Stomach (tissue), 19 donors: ENCODE measurements at places on chromosomes 4 and X.

DNA sequence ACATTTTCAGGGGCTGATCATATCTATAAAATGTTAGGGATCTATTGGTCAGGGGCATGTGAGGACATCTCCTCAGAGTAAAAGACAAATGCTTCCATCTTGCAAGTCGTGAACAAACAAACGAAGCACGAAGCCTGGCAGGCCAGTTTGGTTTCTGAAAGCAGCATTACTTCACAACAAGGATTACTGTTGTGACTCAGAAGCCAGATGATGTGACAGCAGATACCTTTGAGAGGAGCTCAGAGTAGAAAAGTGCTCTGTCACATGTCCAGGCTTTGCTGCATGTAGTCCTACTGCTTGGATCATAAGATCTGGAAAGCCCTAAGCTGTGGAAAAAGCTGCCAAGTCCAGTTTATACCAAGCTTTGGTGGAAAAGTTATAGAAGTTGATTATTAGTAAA is 1827.2 kb downstream of the ARAP2 start:
- DNase-seq: no peak

DNA sequence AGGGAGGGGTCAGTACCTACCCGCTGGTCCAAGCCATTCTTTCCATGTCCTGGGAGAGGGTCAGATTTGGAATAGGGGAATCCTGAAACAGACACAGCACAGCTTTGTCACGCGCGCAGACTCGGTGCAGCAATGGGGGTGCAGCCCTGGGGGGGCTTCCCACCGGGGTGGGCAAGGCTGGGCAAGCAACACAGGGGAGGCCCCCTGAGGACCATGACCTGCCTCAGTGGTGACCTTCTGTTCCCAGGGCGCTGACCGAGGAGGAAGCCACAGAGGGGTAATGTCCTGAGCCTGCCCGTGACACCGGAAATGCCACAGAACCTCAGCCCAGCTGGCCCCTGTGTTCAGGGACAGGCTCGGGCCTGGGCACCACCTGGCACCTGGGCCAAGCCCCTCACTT is 53.2 kb upstream of the AFAP1 start:
- DNase-seq: no peak

DNA sequence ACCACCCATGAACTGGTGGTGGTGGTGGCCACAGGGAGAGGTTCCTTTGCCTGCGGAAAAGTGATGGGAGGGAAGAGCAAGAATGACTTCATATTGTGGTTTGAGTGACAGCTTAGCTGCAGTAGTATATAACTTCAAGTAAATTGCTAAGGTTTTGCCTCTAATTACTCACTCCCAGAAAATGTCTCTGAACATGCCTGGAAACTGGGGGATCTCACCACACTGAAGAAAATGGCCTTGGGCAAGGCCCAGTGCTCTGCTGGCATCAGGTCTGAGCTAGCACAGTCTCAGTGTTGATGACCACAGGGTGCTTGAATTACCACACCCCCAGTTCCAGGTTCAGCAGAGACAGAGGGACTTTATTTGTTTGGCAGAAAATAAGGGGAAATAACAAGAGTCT is 2085.4 kb downstream of the ARAP2 start:
- no peak for DNase-seq

- DNase-seq: peak; percentile 55
These were observed 114.0 kb upstream of the INPP4B start for GRCh38 chr4:142960126-142960525.

DNA sequence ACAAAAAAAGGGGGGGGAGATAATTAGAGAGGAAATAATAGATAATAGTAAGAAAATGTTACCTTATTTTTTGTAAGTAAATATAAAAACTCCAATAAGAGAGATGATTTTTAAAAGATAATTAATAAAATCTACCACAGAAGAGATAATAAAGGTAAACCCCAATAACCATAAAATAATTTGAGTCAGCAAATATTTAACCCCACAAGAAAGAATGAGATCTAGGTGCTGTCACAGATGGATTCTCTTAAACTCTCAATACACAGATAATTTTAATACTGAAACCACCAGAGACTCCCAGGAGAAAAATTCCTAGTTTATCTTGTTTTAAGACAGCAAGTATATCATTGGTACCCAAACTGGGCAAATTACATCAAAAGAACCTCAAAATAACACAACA is 341.4 kb downstream of the ANK2 start:
- no peak for DNase-seq

GRCh38 chr4:139685180-139685579 is 19.6 kb downstream of the MGST2 start:
- DNase-seq: no peak

DNA sequence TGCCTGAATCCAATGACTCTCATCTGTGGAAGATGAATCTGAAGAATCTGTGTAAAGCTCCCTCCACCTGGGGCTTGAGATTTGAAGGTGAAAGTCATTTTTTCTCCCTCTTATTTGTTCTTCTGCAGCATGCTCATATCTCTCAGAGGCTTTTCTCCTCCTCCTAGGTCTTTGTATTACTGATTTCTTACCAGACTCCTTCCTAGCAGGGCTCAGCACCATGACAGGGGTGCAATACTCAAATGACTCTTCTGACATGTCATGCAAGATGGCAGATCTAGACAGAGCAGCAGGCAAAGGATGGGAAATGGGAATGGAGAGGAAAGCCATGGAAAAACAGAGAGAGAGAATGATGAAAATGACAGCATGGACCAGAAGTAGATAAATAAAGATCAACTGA is 118.3 kb downstream of the TMA16 start:
- no peak for DNase-seq

DNA sequence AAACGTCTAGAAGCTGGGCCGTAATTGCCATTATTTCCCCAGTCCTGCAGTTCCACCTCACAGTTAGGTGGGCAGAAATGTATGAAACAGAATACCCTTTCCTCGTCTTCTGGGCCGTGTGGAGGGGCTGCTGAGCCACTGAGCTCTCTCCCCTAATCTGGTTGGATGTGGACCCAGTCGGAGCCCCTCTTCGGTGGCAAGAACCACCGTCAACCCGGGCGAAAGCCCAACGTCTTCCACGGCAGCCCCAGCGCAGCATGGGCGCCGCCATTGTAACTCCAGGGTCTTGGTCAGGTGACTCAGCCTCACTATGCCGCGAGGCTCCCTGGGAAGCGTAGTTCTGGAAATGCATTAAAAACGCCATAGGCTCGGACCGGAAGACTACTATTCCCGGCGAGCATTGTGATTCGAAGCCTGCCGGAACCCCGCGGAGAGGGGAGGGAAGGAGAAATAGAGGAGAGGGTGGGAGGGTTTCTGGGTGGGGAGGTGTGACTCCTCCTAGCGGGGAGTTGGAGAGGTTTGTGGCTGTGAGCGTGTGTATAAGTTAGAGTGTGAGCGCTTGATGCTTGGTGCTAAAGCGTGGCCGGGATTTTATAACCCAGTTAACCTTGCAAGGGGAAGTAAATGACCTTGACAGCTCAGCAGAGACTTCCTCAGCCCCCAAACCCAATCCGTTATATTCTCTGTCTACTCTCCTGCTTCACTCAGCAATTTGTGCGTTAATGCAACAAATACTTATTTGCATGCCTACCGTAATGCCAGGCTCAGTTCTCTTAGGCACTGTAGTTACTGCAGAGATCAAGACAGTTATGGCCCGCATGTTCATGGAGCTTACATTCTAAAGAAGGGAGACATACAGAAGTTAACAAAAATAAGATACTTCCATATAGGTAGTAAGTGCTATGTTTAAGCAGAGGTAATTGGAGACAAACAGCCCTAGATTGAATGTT is at the start of gene GATB:
Gene GATB, minus strand, starts transcription at position 296 of the 950 bp plus-strand sequence. Its CDS starts 25 bp downstream, at position 271.
- DNase-seq: peak; percentile 93

DNA sequence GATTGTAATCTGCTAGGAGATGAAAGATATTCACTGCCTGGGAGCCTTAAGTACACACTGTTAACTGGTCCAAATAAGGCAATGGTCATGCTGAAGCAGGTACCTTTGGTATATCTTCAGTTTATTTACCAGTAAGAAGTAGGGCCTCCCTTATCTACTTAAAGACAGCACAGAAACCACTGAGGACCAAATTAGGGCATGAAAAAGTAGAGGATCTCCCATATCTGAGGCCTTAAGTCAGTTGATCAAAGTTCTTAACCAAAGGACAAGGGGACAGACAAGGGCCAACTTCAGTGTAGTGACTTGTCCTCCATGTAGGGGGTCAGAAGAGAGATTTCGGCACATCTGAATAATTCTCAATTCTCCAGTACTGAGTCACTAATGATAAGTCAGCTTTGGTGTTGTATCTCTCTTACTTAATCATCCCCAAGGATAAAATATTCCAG is 59.1 kb downstream of the AMELX start:
- no peak for DNase-seq

DNA sequence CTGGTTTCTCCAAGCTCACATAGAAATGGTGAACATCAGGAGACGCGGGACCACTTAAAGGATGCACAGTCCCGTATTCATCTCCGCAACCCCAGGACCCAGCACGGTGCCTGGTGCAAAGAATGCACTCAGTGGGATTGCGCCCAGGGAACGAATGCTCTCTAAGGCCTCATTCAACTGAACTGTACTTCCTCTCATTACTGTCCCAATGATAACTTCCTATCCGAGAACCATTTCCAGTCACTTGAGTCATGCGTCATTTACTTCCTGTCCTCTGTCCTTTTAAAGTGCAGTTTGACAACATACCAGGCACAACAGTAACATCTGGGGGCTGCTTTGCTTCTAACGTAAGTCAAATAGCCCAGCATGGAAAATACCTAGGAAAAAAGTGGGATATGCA is 75.7 kb downstream of the RBM47 start:
- peak; percentile 50 for DNase-seq

DNA sequence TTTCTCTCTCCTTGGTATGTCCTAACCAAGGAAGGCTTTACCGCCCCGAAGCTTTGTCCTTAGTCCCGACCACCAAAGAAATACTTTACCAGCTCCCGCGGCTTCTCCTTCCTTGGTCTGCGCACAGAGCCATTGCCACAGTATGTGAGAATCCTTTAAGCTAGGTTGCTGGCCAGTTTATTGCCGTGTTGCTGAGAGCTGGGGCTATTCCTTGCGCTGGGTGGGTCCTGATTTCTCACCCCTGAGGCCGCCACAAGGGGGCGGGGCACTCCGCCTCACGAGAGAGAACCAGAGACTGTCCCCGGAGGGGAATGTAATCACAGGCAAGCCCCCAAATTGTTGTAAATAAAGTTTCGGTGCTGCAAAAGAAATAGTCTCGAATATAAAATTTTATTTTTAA is 331.0 kb upstream of the PCDH10 start:
- no peak for DNase-seq

DNA sequence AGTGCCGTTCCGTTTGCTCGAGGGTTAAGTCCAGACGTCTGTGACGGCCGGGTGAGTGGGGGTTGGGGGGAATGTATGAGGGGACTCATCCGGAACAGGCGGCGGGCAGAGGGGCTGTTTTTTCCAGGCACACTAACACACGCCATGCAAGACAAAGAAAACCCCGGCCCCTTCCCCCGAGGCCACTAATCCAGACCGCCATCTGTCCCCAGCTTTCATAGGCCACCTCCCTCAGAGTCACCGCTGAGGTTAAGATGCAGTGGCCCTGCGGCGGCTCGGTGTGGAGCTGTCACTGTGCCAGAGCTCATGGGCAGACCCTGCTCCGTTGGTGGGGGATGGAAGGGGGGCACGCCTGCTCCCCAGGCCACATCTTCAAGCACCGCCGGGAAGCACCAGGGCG is 34.1 kb downstream of the SORCS2 start:
- DNase-seq: peak; percentile 26

DNA sequence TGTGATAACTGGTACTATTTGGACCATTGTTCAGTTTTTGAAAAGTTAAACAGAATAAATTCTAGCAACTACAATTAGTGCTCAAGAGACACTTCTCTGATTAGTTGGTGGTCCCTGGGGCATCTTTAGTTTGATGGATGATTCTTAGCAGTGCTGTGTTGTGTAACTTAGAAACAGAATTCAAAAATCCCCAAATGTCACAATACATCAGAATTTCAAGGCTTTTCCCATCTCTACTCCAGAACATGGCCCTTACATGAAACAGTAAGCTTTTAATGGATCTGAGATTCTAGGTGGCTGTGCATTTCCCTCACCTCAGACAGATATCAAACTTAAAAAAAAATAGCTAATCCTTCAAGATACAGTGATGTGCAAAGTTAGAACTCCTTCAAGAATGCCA is 104.4 kb upstream of the CXCL13 start:
- DNase-seq: no peak

DNA sequence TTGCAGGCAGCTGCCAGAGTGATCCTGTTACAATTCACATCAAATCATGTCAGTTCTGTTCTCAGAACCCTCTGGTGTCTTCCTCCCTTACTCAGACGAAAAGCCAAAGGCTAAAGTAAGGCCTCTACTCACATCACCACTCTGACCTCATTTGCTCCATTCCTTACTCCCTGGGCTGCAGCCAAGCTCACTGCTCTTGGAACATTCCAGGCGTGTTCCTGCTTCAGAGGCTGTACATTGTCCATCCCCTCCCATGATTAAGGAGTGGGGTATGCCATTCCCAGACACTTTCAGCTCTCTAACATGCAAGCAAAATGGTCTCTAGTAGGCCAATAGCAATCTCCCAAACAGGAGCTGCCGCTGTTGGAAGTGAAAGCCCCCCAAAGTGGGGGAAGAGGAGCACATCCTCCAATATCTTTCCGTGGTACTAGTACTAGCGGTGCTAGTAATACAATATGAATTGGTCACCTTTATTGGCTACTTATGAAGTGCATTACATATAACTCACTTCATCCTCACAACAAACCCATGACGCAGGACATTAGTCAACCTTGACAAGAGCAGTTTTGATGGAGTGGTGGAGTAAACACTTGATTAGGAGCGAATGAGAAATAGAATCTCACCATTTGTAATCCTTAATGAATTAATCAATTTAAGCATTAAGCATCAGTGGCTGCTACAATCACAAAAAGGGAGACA is 15.0 kb downstream of the GAB3 start:
- peak; percentile 65 for DNase-seq

DNA sequence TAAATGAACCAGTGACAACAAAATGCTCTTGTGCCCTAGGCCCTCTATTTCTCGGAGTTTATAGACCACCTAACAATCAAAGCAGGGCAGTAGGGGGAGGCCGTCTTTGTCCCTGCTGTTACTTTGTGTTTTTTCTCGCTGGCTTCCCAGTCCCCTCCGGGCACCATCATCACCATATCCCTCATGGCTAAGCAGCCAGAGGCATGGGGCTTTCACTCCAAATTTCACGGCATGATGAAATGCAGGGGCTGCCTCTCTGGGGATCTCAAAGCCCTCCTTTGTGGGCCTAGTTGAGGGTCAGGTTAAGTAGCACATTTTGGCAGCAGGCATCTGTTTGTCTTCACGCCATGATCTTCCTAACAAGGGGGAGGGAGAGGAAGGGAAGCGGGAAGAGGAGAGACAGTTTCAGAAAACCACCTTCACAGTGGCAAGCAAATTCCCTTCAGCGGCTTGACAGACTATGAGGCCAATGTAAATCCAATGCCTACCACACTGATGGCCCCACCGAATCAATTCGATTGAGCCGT is 91.9 kb downstream of the ANOS1 start:
- no peak for DNase-seq

DNA sequence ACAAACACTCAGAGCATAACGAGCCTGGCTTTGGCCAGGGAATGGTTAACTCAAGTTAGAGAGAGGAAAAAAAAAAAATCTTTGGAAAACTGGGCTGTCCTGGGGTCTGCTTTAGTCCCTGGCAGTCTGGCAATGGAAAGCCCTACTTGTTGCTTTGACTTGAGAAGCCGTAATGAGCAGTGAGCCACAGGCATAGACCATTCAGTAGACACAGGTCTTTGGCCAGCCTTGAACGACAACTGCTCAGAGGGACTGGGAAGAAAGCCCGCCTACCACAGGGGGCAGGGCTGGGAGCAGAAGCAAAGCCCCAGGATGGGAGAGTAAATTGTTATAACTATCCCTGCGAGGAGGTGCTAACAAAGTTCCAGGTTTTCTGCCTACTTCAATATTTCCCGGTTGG is 25.9 kb downstream of the SLC25A43 start:
- DNase-seq: no peak

- no peak for DNase-seq
These were observed 209.3 kb downstream of the CHIC2 start for GRCh38 chr4:53854991-53855568.
